ENCODE measurements at places on chromosomes 5 and 9.

- DNase-seq, result no peak
Observed at GRCh38 chr9:22214497-22215031, 205.5 kb upstream of the CDKN2B start.

GRCh38 chr5:82327941-82328340 is 49.8 kb upstream of the RPS23 start:
- no peak for DNase-seq

DNA sequence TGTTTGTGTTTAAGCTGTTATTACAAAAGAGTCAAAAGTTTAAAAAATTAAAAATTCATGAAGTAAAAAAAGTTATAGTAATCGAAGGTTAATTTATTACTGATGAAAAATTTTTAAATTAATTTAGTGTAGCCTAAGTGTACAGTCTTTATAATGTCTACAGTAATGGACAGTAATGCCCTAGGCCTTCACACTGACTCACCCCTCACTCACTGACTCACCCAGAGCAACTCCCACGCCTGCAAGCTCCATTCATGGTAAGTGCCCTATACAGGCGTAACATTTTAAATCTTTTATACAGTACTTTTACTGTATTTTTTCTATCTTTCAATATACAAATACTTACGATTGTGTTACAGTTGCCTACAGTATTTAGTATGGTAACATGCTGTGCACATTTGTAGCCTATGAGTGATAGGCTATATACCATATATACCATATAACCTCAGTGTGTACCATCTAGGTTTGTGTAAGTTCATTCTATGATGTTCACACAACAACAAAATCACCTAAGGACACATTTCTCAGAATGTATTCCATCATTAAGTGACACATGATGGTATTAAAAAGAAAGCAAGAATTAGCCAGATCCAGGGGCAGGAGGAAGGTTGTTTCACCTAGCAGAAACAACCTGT is 40.1 kb downstream of the DCAF10 start:
- DNase-seq, result no peak

GRCh38 chr9:36150574-36151315 is 14.2 kb downstream of the GLIPR2 start:
- DNase-seq, result no peak

DNA sequence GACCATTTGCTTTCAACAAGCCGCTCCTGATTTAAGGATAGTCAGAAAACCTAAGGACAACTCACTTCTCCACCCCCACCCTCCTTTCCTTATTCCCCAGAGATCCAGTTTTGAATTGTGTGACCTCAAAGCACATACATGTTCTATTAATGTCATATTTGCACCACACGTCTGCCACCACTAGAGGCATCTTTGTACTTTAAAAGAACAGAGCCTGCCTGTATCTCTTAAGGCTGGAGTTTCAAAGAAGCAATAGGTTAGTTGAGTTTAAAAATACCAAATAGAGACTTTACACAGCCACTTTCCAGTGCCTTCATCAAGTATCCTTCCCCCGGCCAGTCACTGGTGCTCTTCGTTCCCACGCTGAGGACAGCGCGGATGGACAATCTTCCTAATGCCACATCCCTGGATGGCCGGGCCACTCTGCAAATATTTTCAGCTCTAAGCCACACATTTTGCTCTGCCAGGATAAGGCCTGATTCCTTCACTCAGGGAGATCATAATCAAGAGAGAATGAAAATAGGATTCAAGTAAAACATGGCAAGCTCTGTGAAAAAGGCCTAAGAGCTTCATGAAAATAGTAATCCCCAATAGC is 146.3 kb downstream of the SNCAIP start:
- DNase-seq, result no peak

DNA sequence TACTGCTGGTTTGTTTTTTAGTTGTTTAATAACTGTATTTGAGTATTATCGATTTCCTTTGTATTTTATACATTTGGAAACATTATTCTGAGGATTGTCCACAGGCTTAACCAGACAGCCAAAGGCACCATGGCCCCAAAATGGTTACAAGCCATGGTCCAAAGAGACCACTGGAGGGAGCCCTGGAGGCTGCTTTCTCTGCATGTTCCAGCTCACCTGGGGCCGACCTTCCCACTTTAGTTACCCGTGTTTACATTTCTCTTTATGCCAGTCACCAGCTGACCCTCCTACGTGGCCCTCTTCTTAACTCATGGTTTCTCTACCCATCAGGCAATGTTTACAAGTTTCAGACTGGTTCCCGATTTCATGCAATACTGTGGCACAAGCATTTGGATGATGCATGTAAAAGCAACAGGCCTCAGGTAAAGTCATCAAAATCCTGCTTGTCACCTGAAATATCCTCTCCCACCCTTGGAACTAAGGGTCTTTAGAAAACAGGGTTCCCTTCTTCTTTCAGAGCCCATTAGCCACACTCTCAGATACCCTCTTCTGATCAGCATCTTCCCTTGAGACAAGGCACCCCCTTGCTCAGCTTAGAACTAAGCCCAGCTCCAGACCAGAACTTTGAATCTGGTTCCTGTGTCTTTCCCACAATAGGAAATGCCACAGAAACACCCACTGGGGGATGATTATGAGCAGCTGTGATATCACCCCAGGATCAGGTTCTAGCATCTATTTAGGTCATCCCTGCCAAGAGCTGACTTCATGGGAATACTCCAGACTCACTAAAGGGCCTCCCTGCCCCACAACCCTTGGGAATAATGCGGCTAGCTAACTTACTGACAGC is 49.9 kb upstream of the GARNL3 start:
- DNase-seq, result no peak

DNA sequence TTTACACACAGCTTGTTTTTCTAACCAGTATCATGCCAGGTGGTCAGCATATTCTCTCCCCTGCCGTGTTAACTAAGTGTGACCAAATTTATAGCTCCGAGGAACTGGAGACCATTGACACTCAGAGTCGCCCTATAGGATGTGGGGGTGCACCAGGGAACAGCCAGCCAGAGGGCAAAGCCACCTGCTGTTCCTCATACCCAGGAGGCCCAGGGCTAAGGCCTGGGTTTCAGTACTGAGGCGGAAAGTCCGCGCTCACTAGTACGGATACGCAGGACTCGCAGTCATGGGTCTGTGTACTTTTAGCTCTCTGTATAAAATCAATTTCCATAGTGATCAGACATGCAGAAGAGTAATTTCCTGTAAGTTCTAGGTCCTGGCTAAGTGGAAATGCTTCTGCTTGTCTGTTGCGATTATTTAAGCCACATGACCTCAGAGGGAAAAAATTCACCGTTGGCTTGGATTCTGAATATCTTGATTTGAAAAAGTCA is 247.0 kb downstream of the AOPEP start:
- no peak for DNase-seq

GRCh38 chr9:120857481-120857880 is 14.8 kb upstream of the PSMD5 start:
- DNase-seq, result no peak
